ENCODE measurements at places on chromosomes 4 and X. TPM values are rescaled to one million over a fixed set of nuclear protein-coding genes. Genes with fewer than 3 reads are reported as not detected.
A peak's percentile ranks its signal among the peaks of the same experiment; 100 is the strongest.

DNA sequence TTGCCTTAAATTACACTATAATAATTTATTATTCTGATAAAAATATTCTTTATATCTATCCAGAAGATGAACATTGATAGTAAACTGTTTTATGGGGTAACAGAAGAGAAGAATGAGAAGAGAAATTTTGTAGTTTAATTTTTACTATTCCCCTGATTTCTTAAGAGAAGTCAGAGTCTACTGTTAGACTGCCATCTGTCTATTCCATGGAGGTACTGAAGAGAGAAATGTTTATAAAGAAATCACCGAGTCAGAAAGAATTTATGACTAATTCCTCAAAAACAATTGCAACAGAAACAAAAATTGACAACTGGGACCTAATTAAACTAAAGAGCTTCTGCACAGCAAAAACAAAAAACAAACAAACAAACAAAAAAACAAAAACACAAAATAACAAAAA is 149.9 kb downstream of the FGF16 start:
- no peak overlapping the region for H3K4me3 ChIP-seq
- H3K27ac ChIP-seq = no peak overlapping the region
- H3K4me1 ChIP-seq = no peaks in the 10 kb centered on the region
- no peaks in the 10 kb centered on the region for H3K36me3 ChIP-seq
- DNase-seq = peak; percentile 2

DNA sequence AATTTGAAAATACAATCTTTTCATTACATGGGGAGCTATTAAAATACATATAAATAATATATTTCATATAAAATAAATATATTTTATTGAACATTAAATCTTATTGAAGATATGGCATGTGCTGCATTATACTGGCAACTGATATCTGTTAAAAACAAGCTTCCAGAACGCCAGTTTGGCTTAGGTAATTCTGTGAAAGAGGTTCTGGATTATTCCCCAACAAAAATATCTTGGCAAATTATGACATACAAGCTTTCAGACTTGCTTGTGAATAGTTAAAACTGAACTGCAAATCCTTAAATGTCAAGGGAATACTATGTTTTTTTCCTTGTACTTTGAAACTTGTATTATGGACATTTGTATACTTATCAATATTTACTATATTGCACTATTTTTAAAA is 210.2 kb upstream of the LCORL start:
- no peak for DNase-seq
- H3K4me3 ChIP-seq = no peak overlapping the region
- no peaks in the 10 kb centered on the region for H3K36me3 ChIP-seq
- H3K27ac ChIP-seq = no peak overlapping the region
- H3K27me3 ChIP-seq = no peaks in the 10 kb centered on the region

- peaks cover 5% of the 10 kb centered on the region for H3K4me1 ChIP-seq
- DNase-seq = no peak
- H3K4me3 ChIP-seq = no peak overlapping the region
- H3K27ac ChIP-seq = no peak overlapping the region
Observed at GRCh38 chr4:90769251-90769650, 642.1 kb downstream of the CCSER1 start.

DNA sequence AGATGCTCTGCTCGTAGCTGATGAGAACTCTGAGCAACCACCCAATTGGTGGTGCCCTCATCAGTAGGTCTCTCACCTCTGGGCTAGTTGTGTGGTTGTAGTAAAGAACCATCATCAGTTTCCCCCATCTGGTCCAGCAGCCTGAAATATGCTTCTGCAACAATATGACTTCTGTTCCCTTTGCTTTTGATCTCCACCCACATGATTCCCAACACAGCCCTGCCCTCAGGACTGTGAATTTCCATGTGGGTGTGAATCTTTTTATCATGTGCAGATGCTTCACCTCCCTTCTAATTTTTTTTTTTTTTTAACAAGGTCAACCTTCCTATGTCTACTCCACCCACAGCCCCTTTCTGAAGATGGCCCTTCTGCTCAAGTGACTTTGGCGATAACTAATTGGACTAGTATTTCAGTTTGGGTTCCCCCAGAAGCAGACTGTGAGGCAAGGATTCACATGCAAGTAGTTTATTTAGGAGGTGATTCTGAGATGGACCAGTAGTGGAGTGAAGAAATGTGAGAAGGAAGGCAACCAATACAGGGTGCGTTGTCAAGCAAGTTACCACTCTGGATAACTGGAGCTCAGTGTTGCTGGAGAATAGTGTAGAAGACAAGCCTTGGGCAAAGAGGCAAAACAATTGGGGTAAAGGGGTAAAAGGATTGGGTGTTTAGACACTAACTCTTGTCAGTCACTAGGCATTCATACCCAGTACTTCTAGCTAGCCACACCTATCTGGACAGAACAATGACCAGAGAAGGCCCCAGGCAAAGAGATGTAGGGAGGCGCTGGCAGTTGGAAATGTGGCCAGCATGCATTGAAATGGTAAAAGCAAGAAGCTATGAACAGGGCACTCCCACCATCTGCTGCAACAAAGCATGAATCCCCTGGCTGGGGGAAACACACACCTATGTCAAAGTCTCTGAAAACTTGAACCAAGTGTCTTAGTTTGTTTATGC is 466.2 kb downstream of the BCOR start:
- H3K4me1 ChIP-seq = no peaks in the 10 kb centered on the region
- no peaks in the 10 kb centered on the region for H3K27me3 ChIP-seq
- no peaks in the 10 kb centered on the region for H3K36me3 ChIP-seq

- no peak overlapping the region for H3K4me3 ChIP-seq
- no peaks in the 10 kb centered on the region for H3K36me3 ChIP-seq
- H3K27me3 ChIP-seq = no peaks in the 10 kb centered on the region
- DNase-seq = no peak
- no peak overlapping the region for H3K27ac ChIP-seq
Observed at GRCh38 chrX:116010939-116011338, 159.6 kb upstream of the AGTR2 start.

DOCK11 gene
- total RNA-seq = 12.3 TPM

BANK1 gene
- 0.87 TPM for total RNA-seq

GRCh38 chr4:88335092-88335665 is 43.5 kb upstream of the HERC6 start:
- H3K4me3 ChIP-seq = no peak overlapping the region
- H3K36me3 ChIP-seq = no peaks in the 10 kb centered on the region
- H3K4me1 ChIP-seq = no peaks in the 10 kb centered on the region
- H3K27ac ChIP-seq = no peak overlapping the region

DNA sequence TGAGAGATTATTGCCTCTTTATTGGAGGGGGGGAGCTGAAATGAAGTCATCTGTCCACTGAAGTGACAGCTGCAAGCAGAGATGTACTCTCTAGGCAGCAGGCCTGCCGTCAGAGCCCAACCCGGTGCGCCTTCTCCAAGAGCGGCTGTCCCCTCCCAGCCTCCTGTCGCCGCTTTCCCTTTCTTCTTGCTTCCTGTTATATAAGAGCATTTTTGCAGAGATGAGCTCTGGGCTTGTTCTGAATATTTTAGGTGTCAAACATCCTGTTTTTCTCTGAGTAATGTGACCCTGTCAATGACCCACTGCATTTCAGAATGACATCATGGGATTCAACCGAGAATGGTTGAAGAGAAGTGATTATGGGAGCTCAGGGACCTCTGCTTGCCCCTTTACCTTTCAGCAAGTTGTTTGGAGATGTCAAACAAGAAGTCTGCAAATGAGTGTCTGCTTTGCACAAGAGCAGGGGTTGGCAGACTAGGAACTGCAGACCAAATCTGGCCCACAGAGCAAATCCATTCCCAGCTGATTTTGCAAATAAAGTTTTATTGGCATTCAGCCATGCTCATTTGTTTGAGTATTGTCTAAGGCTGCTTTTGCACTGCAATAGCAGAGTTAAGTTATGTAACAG is 79.9 kb downstream of the SLC9A6 start:
- no peak overlapping the region for H3K27ac ChIP-seq
- H3K4me3 ChIP-seq = no peak overlapping the region
- H3K36me3 ChIP-seq = no peaks in the 10 kb centered on the region
- no peak for DNase-seq

GRCh38 chrX:46850771-46851170 is 13.9 kb downstream of the RP2 start:
- H3K27ac ChIP-seq = no peak overlapping the region
- no peak overlapping the region for H3K4me3 ChIP-seq
- no peaks in the 10 kb centered on the region for H3K4me1 ChIP-seq

GRCh38 chr4:122661176-122662160 is 40.6 kb upstream of the IL21 start:
- H3K27me3 ChIP-seq = no peaks in the 10 kb centered on the region
- no peak overlapping the region for H3K27ac ChIP-seq
- no peak overlapping the region for H3K4me3 ChIP-seq
- H3K4me1 ChIP-seq = no peaks in the 10 kb centered on the region
- H3K36me3 ChIP-seq = no peaks in the 10 kb centered on the region

DNA sequence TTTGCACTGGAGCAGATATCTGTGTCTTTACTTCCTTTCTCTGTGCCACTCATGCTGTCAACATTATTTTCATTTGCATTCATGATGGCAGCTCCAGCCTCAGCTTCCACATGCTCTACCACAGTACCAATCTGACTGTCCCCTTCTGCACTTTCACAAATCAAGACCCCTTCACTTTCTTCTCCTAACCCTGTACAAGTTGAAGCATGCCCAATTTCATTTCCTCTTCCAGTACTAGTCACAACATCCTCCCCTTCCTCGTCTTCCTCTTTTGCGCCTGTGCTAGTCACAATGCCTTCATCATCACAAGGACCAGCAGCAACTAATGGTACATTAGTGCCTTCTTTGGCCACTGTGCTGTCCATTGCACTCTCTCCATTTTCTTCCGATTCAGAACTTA is 26.5 kb downstream of the BOD1L1 start:
- no peak overlapping the region for H3K27ac ChIP-seq
- H3K36me3 ChIP-seq = peaks cover 35% of the 10 kb centered on the region
- no peak for DNase-seq
- no peak overlapping the region for H3K4me3 ChIP-seq
- no peaks in the 10 kb centered on the region for H3K27me3 ChIP-seq

DNA sequence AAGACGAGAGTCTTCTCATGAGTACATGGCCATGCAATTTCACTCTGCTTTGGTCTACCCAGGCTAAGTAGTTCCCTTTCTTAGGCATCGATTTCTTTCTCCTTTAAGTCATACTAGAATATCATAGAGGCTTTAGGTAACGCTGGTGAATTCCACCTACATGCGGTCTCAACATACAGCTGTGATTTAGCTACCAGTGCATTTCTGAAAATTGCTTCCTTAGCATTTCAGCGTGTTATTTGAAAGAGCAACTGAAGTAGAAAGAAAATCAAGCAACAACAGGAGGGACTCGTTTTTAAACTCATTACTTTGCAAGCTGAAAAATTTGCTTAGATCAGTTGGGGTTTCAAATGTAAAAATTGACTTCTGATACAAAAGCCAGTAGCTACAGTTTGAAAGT is 48.1 kb upstream of the RASGEF1B start:
- no peaks in the 10 kb centered on the region for H3K36me3 ChIP-seq
- H3K27me3 ChIP-seq = no peaks in the 10 kb centered on the region
- no peak overlapping the region for H3K27ac ChIP-seq
- DNase-seq = no peak
- H3K4me3 ChIP-seq = no peak overlapping the region
- H3K4me1 ChIP-seq = peaks cover 18% of the 10 kb centered on the region

BMPR1B gene
- total RNA-seq = 1.0 TPM

- no peaks in the 10 kb centered on the region for H3K27me3 ChIP-seq
- H3K4me1 ChIP-seq = no peaks in the 10 kb centered on the region
- DNase-seq = no peak
- no peak overlapping the region for H3K27ac ChIP-seq
- H3K4me3 ChIP-seq = no peak overlapping the region
Observed at GRCh38 chrX:35115205-35115604, 172.6 kb downstream of the FAM47B start.

- H3K4me1 ChIP-seq = peaks cover 23% of the 10 kb centered on the region
- DNase-seq = peak; percentile 54
- no peaks in the 10 kb centered on the region for H3K27me3 ChIP-seq
- H3K36me3 ChIP-seq = peaks cover 11% of the 10 kb centered on the region
- peak overlapping the region; percentile 64 for H3K27ac ChIP-seq
Observed at GRCh38 chr4:42268824-42269223, 116.4 kb upstream of the BEND4 start.

ARR3 gene
- total RNA-seq = not detected

DNA sequence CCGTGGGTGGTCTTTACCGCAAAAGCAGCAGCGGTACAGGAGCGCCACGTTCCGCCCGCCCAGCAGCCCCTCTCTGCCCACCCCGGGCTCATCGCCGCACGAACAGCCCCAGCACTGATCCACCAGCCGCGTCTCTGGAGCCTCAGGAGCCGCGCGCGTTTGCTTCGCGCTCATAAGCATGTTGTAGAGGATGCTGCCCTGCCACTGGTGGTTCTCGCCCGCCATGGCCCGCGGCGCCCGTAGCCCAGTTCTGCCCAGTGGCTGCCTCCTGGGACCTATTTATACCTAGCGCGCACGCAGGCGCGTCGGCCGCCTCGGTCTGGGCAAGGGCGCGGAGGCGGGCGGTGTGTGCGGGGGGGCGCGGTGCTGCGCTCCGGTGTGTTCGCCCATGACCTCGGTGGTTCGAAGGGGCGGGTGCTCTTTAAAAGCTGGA is at the start of gene NR0B1:
Gene NR0B1, minus strand, starts transcription at position 252 of the 433 bp plus-strand sequence. Its CDS starts 27 bp downstream, at position 225.
- no peak within 1 kb of the TSS for H3K27ac ChIP-seq
- peak; percentile 34 for DNase-seq
- H3K36me3 ChIP-seq = no peaks in the 10 kb centered on the region
- H3K4me3 ChIP-seq = peak within 1 kb of the TSS; percentile 53
- H3K27me3 ChIP-seq = peaks cover 46% of the 10 kb centered on the region

DNA sequence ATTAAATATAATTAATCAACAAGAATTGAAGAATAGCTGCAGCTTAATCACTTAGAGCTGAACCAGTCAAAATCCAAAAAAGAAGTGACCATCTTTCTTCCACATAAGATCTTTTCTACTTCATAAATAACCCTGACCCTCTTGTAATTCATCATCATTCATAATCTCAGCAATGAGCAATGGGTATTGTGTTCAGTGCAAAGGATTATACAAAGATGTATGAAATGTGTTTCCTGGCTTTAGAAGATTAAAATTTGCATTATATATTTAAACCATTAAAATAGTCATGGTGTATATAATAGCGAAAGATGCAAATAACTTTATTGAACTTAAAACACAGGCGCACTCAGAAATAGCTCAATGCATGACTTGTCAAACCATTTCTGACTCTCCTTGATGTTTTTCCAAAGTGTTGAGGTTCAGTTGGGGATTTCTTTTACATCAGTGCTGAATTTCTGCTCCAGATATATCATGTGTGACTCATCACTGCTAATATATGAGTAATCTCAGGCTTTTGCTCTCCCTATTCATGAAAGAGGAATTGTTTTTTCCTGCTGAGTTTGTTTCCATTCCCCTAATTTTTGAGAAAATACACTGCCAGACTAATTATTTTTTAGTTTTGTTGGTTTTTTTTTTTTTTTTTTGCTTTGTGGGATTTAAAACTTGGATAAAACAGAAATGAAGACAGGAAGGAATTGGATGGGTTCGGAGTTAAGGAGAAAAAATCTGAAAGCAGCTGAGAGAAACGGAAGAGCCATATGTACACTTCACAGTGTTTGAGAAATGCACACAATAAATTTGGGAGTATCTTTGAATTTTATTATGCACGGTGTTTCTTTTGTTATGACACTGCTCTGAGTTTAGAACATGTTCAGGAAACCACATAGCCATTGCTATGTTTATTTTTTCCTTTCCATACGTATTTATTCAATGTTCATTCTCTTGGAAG is 290.1 kb upstream of the PCDH7 start:
- no peak overlapping the region for H3K4me3 ChIP-seq
- H3K4me1 ChIP-seq = no peaks in the 10 kb centered on the region
- H3K36me3 ChIP-seq = no peaks in the 10 kb centered on the region
- no peak for DNase-seq
- H3K27ac ChIP-seq = no peak overlapping the region

- no peaks in the 10 kb centered on the region for H3K4me1 ChIP-seq
- H3K36me3 ChIP-seq = no peaks in the 10 kb centered on the region
Observed at GRCh38 chrX:40371376-40371775, 209.4 kb upstream of the ATP6AP2 start.

ADH5 gene
- total RNA-seq = 227 TPM
